Cerebellum (tissue), 4 donors: ENCODE measurements at places on chromosomes 13 and 19. TPM values are rescaled to one million over a fixed set of nuclear protein-coding genes. Genes with fewer than 3 reads are reported as not detected.

The NUFIP1 gene
- 6.4 TPM for total RNA-seq

The GSX1 gene
- 0.36 TPM for total RNA-seq

GRCh38 chr19:3958836-3959765 lies 11.8 kb downstream of the DAPK3 start:
- DNase-seq: no peak

DNA sequence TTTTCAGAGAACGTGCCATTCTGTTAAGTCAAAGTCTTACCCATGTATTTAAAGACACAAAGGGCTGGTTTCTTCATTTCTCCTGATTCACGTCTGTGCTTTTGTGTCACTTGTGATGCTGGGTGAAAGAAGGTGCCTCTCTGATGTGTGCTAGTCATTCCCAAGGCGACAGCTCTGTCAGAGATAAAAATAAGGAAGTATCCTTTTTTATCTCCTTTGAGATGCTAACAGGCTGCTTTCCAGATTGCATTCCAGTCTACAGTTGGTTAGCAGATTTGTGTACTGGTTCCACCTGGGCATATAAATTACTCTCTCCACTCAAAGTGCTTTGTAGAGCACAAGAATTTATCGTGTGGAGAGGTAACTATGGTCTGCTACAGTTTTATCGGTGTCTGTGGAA lies 33.5 kb upstream of the DCT start:
- no peak for DNase-seq

DNA sequence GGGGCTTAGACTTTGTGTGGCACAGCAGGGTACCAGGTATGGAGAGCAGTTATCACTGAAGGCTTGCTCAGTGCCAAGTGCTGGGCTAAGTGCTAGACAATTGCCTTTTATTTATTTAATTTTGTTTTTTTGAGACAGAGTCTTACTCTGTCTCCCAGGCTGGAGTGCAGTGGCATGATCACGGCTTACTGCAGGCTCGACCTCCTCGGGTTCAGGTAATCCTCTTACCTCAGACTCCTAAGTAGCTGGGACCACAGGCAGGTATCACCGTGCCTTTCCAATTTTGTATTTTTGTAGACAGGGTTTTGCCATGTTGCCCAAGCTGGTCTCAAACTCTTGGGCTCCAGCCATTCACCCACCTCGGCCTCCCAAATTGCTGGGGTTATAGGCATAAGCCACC lies 256.9 kb downstream of the ZNF536 start:
- DNase-seq: no peak

The CEBPA gene
- 2.2 TPM for total RNA-seq

- no peak for DNase-seq
Measured at GRCh38 chr13:90232291-90232690, 1115.2 kb upstream of the MIR17HG start.

The ONECUT3 gene
- not detected for total RNA-seq
